Hematopoietic multipotent progenitor cell treated with erythropoietin and hydrocortisone succinate and interleukin-3 and kit ligand, for 17 days (in vitro differentiated cells): ENCODE measurements at places on chromosomes 16 and 17.
A peak's percentile ranks its signal among the peaks of the same experiment; 100 is the strongest.

- peak; percentile 23 for DNase-seq
Observed at GRCh38 chr16:14405611-14406537, 224.2 kb downstream of the PARN start.

DNA sequence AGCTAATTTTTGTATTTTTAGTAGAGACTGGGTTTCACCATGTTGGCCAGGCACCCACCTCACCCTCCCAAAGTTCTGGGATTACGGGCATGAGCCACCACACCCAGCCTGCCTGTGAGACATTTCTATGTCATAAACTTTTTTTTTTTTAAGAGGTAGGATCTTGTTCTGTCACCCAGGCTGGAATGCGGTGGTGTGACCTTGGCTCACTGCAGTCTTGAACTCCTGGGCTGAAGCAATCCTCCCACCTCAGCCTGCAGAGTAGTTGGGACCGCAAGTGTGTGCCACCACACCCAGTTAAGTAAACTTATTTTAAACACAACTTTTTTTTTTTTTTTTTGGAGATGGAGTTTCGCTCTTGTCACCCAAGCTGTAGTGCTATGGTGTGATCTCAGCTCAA lies 47.2 kb downstream of the SCNN1G start:
- DNase-seq = no peak

DNA sequence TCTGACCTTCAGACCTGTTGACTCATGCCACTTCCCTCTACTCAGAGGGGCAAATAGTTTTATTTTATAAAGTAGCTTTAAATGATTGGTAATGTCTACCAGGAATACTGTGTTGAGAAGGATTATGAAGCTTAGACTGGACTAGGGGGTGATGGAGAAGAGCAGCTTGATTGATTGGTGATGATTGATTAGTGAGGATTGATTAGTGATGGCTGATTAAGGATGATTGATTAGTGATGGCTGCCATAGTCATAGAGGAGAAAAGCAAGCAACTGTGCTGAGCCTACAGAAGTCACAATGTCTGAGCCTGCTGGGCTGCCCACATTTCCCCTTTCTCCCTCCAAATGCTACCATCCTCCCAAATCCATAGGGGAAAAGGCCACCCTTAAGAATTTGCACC lies 206.8 kb upstream of the SALL1 start:
- no peak for DNase-seq

DNA sequence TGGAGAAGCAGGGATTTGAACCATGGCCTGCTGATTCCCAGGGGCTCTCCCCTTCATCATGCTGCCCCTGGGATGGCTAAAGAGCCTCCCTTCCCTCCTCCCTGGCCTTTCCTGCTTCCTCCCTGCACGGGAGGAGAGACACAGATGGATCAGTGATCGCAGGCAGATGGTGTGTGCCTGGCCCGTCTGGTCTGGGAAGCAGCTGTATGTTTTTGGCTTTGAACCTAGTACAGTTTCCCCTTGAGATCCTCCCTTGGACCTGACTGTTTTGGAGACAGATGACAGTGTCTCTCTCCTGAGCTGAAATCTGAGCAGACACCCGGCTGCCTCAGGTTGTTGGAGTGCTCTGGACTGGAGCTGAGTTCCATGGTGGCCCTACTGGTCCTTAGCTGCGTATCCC lies 29.0 kb upstream of the ATP2C2 start:
- DNase-seq = no peak

DNA sequence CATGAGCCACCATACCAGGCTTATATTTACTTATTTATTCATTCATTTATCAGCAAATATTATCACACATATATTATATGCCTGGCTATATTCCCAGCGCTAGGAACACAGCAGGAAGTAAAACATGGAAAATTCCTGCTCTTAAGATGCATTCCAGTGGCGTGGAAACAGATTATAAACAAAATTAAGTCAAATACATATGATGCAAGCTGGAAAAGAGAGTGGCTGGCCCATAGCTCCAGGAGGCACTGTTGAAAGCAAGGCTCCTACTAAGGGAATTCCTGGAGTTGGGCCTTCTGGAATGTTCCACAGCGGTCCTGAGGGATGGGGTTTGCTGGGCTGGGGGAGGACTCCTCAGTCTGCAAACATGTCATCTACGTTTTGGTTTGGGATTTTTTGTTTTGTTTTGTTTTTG lies 18.4 kb downstream of the ADCY9 start:
- DNase-seq = no peak

- no peak for DNase-seq
Observed at GRCh38 chr16:57126411-57126810, 34.0 kb downstream of the CPNE2 start.

- no peak for DNase-seq
Observed at GRCh38 chr16:14286368-14287230, 215.5 kb downstream of the MRTFB start.

- no peak for DNase-seq
Observed at GRCh38 chr16:80596507-80597207, 55.9 kb downstream of the DYNLRB2 start.

DNA sequence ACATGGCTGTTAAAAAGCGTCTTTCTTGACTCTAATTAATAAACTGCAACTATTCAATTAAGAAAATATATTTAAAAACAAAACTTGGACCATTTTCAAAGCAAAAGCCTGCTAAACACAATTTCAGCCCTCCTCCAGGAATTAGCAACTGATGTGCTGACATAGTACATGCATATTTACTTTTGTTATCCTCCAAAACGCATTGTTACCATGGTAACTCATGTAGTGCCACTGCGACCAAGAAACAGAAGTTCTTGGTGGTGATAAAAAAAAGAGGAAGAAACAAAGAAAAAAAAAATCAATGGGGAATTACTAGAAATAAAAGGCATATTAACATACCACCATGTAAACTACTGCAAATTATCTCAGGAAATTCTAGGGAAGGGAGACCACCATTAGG lies 793.4 kb upstream of the CDH8 start:
- DNase-seq = no peak

DNA sequence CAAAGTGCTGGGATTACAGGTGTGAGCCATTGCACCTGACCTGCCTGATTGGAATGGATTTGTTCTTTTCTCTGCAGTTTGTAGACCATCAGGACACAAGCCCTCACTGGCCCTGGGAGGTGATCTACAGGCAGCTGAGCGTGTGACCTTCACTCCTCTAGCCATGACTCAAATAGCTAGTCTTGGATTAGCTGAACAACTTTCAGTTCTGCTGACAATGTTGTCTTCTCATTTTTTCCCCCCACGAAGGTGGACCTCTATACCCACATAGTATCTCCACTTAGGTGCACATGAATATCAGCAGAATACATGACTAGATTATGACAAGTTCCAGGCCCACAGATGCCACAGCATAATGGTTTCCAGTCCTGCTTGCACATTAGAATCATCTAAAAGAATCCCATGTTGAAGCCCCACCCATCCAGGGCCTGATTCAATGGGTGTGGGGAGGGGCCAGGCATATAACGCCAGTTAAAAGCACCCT lies 36.8 kb downstream of the HS3ST3B1 start:
- no peak for DNase-seq

DNA sequence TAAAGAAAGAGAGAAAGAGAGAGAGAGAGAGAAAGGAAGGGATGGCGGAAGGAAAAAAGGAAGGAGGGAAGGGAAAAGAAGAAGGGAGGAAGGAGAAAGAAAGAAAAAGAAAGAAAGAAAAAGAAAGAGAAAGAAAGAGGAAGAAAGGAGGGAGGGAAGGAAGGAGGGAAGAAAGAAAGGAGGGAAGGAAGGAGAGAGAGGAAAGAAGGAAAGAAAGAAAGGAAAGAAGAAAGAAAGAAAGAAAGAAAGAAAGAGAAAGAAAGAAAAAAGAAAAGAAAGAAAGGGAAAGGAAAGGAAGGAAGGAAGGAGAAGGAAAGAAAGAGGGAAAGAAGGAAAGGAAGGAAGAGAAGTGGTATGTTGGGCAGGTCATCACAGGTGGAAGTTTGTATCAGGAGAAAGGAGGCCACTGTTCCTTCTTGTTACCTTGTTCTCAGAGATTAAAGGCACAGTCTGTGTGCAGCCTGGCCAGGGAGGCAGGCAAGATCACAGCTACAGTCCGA lies 19.3 kb downstream of the SLC35G3 start:
- DNase-seq = no peak
